NCI-H69 (cell line): ENCODE measurements at places on chromosomes 13 and 19.
A peak's percentile ranks its signal among the peaks of the same experiment; 100 is the strongest.

DNA sequence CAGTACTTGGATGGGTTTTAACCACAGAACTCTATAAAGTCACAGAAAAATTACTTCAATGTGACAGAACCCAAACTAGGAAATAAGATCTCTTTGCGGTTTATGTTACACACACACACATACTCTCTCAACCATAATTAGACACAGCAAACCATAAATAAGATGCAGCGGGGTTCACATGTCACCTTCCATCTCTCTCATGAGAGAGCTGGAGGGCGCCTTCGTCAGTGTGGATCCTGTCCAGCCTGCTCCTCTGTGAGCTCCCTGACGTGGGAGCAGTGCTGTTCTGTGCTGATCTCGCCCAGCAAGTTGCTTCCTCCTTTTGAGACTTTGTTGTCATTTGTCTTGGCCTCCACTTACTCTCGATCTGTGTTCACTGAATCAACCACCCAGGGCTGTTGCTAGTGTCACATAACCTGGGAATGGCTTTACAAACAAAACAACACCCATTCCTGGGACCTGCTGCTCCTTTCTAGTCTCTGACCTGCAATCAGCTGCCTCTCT is 204.9 kb upstream of the KL start:
- peak; percentile 72 for DNase-seq

DNA sequence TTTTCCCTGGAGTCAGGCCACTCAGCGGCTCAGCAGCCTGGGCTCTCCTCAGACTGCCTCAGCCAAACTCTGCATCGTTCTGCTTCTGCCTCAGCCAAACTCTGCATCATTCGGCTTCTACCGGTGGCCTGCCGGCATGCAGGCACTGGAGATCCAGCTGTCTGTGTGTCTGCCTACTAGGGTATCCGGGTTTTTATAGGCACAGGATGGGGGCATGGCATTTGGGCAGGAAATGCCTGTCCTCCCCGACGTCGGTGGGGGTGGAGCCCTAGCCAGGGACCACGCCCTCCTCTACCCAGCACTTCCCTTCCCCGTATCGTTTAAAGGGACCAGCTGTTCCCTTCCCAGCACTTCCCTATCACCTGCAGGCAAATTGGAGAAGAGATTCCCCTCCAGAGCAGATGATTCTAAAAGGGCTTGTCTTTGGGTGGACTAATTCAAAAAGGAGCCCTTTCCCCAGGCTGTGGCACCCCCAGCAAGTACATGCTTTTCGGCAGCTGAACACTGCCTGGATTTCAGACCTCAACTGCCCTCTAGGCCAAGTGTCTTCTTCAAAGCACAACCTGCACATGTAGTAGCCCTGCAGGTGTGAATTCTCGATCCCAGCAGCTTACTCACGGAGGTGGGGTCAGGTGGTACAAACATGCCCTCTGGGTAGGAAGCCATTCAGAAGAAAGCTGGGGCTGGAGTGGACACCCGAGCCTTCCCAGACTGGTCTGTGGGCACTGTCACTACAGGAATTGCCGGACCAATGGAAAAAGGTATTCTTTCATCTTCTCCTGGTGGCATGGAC is 25.4 kb upstream of the GPR12 start:
- DNase-seq: peak; percentile 59

GRCh38 chr13:108276060-108276459 is 6.5 kb downstream of the TNFSF13B start:
- DNase-seq: no peak

- no peak for DNase-seq
Measured at GRCh38 chr13:23212671-23213070, 31.9 kb downstream of the SGCG start.

GRCh38 chr13:39253774-39254173 is 215.5 kb downstream of the NHLRC3 start:
- DNase-seq: no peak

- no peak for DNase-seq
Measured at GRCh38 chr19:8109890-8110662, 39.3 kb downstream of the FBN3 start.

DNA sequence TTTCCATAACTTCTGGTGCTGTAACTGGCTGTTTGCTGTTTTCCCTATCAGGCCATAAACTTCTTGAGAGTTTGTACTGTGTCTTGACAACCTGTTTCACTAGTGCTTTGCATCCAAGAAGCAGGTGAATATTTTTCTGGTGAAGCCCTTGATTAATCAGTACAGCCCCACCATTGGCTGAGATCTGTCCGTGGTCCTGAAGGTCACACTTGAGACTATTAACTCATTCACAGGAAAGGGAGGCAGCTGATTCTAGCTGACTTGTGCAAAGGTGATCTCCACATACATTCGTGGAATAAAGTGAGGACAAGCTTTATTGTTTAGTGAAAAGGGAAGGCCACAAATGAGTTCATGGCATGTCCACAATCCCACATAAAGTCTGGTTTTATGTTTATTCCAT is 61.4 kb upstream of the ZNF835 start:
- DNase-seq: no peak

GRCh38 chr13:48647625-48648024 is 6.1 kb upstream of the CYSLTR2 start:
- no peak for DNase-seq

DNA sequence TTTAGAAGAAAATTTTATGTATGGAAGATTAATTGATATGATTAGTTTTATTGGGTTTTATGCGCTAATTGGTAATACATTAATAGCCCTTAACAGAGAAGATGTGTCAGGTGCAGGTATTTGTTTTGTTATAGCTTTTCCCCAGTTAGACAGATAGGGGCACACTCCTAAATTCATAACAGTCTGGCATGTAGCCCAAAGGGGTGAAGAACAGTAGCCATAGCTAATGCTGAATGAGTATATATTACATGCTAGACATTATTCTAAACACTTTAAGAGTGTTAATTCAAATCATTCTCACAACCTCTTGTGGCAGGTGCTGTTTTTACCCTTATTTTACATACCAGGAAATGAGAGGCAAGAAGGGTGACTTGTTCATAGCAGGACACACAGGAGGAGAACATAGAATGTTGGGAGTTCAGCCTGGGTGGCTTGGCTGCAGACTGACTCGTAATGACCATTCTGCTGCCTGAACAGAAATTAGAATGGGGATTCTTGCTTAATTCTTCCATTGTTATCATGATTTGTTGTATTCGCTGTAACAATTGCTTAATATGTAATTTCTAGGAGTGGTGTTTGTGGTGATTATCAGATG is 20.1 kb downstream of the PCCA start:
- peak; percentile 34 for DNase-seq

GRCh38 chr19:17706750-17707181 is 12.5 kb upstream of the MAP1S start:
- peak; percentile 91 for DNase-seq

- DNase-seq: peak; percentile 93
Measured at GRCh38 chr19:45677351-45678230, 9.6 kb downstream of the GIPR start.

- DNase-seq: no peak
Measured at GRCh38 chr19:17322854-17323253, 11.8 kb downstream of the ANO8 start.

DNA sequence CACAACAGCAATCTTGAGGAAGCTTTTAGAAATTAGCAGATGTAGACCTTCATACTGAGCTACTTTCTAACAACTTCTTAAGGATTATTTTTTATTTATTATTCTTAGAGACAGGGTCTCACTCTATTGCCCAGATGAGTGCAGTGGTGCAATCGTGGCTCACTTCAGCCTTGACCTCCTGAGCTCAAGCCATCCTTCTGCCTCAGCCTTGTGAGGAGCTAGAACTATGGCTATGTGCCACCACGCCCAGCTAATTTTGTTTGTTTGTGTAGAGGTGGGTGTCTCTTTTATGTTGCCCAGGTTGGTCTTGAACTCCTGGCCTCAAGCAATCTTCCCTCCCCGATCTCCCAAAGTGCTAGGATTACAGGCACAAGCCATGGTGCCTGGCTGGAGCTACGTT is 200.6 kb downstream of the TSHZ3 start:
- DNase-seq: no peak

DNA sequence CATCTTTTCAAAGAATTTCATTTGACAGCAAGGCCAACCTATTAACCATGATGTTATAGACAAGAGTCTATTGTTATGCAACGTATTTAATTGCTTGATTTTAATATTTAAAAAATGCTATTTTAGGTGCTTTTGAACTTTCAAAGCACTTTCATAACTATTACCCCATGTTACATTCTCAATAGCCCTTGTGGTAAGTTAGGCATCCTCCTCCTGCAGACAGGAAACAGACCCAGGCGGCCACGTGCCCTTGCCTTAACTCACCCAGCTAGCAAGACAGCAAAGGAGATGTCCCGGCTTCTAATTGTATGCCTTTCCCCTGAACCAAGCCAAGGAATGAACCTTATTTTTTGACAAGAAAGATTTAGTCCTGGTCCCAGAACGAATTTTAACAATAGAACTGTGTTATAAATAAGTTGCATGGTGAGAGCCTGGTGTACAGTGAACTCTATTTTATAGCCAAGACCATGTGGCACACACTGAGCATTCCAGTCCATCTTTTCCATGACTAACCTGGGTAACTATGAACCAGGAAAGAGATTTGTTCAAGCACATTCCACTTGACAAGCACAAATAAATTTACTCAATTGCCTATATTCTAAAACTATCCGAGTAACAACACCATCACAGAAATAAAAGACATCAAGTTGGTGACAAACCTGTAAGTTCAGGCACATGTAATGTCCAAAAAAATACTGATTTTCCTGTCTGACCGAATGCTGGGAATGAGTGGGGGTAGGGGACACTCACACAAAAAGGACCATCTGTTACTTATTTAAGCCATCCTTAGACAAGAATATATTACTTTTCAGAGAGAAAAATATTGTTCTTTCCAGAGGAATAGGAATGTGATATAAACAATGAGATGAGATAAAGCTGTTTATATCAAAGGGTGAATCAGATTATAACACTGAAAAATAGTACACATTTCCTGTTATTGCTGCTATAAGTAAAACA is 163.0 kb downstream of the EFNB2 start:
- DNase-seq: peak; percentile 61

GRCh38 chr13:41345914-41346589 is 35.0 kb downstream of the NAA16 start:
- no peak for DNase-seq

GRCh38 chr13:77390391-77390790 is 63.5 kb upstream of the MYCBP2 start:
- DNase-seq: peak; percentile 5

- DNase-seq: no peak
Measured at GRCh38 chr13:48571126-48571913, 38.4 kb upstream of the RCBTB2 start.

DNA sequence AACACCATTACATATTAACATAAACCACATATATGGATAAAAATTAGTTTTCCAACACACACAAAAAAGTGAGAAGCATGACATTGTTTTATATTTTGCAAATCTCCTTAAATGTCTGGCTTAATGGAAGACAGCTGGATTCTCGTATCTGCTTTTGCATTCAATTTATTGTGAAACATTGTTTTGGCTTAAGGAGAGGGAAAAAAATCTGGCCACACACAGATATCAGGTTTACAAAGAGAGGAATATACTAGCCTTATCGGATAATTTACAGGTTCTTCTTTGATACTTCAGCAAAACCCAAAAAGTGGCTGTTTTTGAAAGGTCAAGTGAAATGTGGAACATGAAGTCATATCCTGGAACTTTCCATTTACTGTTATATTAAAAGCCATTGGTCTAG is 523.5 kb upstream of the ARGLU1 start:
- no peak for DNase-seq

DNA sequence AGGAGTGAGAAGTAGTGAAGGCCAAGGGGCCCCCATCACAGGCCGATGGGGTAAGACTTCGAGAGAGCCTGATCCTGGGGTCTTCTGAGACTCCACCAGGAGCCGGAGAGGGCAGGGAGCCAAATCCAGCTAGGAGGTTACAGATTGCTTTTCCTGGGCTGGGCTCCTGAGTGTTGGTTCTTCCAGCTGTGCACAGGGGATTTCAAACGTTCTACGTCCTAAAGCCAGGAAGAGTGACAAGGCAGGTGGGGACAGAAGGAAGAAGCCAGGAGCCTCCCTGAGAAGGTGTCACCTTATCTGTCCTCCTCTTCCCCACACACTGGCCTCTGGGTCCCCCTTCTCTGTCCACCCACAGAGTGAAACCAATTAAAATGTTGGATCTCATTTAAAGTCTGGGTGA is 16.1 kb upstream of the TPRX2 start:
- DNase-seq: no peak
